CD4-positive, alpha-beta T cell treated with Interleukin-15 for 1 hour (primary cell): ENCODE measurements at places on chromosomes 6 and 20.

GRCh38 chr20:48815537-48815936 is 12.3 kb downstream of the PREX1 start:
- no peak for DNase-seq

DNA sequence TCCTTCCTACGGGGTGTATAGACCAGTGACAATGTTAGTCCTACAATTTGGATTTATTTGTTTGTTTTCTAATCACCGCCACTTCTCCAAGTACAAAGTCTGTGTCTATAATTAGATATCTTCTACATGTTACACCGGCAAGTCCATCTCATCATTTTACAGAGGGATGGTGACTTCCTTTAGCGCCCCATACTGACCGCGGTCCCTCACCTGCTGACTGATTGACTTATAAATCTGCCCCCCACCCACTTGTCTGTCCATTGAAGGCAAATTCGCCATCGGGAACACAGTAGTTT is 8.9 kb upstream of the NR2E1 start:
- no peak for DNase-seq

DNA sequence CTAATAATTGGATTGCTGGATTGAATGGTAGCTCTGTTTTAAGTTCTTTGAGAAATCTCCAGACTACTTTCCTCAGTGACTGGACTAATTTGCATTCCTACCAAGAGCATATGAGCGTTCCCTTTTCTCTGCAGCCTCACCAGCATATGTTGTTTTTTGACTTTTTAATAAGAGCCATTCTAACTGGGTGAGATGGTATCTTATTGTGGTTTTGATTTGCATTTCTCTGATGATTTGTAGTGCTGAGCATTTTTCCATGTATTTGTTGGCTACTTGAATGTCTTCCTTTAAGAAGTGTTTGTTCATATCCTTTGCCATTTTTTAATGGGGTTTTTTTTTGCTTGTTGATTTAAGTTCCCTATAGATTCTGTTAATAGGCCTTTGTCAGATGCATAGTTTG is 94.7 kb upstream of the AHI1 start:
- no peak for DNase-seq

DNA sequence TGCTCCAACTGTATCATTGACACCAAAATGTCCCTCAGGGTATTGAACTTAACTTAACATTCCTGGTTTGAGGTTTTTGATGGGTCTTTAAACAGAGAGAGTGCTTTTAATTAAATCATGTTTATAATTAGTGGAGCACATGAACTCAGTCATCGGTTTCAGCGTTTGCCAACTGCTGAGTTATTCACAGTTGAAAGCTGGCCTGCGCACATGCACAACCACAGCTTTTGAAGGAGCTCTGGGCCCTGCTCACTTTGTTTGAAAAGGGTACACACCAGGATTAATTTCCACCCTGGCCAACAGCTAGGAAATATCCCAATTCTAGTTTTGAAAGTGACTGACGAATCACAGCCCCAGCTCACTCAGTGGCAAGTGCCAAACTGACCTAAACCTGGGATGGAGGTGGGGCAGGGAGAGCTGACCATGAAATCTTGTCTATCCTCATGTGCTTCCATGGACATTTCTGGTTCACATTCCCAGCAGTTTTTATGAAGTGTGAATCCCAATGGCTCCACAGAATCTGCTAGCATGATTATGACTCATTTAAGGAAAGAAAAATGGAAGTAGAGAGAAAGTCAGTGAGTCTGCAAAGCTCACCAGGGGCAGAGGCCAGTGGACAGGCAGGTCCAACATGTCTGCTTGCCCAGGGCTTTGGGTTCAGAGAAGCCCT is 247.8 kb downstream of the FNDC1 start:
- DNase-seq = no peak

GRCh38 chr20:46746956-46747526 is 37.6 kb downstream of the SLC2A10 start:
- DNase-seq = no peak

DNA sequence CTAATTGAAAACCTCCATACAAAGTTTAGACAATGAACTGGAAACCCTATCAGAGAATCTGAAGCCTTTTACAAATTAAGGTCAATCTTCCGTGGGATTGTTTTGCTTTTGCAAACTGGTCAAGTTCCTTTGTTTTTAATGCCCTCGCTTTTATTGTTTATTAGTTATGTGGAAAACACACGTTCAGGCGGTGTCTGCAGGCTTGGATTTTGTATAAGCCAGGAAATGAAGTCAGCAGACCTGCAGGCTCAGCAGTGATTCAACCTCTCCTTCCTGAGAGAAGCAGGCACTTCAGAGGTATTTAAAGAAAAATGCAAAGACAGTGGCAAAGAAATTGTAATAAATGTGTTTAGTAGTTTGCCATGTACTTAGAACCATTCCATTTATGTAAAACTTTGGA is 103.4 kb upstream of the PDE10A start:
- no peak for DNase-seq

DNA sequence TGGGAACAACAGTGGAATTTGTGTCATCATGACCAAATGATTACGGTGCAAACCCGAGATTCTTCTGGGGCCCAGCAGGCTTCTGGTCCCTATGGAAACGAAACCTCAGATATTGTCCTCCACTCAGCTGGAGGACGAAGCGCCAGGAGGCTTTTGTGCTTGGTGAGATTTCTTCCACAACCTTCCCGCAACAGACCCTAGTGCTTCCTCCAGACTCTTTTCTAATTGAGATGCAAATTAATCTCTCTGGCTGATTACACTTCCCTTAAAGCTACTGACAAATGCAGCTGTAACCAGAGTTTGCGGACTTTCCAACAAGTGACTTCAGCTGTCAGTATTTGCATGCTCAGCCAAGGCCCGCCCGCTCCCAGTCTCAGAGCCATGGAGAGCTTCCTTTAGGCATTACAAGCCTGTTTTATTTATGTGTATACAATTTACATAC is 96.0 kb downstream of the INSM1 start:
- DNase-seq = no peak

- peak; percentile 52 for DNase-seq
Measured at GRCh38 chr20:19212821-19213502, 520 bp downstream of the SLC24A3 start.

DNA sequence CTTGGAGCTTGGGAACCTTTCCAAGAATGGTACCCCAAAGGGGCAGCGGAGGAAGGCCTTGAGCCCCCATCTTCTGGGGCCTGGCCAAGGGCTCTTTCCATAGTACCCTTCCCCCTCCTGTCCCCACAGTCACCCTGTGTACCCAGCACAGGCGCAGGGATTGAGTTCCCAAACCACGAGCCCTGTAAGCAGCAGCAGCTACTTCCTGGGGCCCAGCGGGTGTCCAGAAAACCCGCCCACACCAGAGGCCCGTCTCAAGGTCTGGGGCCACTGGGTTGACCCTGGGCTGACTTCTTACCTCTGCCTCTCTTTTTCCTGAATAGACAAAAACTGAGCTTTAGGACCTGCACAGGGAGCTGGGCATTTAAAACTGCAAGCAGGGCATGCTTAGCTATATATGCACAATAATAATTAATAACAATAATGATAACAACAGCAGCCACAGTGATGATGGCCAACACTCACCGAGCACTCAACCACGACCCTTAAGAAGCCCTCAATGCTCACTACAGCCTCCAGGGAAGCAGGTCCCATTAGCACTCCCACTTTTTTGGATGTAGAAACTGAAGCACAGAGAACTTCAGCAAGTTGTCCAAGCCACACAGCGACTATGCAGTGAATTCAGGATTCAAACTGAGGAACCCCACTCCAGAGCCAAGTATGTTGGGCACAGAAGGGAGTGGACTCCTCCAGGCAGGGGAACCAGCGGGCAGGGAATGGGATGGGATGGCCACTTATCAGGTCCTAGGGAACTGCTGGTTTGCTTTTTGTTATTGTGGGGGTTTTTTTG is 14.5 kb downstream of the NOL4L start:
- DNase-seq = no peak

DNA sequence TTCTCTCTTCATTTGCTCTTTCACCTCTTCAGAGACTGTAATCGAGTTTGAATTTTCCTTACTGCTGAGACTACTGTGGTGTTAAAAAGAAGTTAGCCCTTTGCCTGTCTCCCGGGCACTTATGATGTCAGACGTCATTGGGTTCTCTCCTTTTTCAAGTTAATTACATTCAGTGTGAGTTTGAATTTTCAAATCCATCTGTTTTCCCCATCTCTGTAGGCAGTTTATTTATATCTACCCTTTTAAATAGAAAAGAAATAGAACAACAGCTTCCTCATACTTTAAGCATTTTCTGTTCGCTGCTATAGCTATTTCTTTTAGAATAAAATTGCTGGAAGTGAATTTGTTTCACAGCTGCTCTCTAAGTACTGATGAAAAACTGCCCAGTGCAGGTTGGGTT is 81.4 kb downstream of the MCHR2 start:
- no peak for DNase-seq

- no peak for DNase-seq
Measured at GRCh38 chr6:81589465-81590313, 162.8 kb downstream of the TENT5A start.

GRCh38 chr6:6840831-6841291 is 252.3 kb downstream of the LY86 start:
- no peak for DNase-seq

GRCh38 chr6:70957284-70957617 is 391 bp upstream of the B3GAT2 start:
- DNase-seq = no peak

GRCh38 chr6:150176659-150177058 is 33.8 kb downstream of the PPP1R14C start:
- no peak for DNase-seq

DNA sequence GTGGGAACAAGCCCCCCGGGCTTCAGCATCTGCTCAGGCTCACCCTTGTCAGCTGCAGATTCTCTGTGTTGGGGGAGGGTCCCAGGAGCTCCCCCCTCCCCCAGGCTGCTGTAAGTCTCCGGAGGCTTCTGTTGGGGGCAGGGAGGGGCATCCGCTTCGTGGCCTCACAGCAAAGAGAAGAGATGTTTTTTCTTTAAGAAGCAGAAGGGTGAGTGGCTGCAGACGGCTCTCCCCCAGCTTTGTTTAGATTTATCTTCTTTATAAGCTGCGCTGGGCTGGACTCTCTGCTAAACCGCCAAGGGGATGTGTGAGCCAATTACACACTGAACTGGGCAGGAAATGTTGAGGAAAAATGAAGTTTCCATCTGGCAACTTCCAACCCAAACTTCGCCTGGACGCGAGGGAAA is 48.7 kb upstream of the GATA5 start:
- DNase-seq = no peak

- DNase-seq = no peak
Measured at GRCh38 chr6:25057111-25057905, 121.5 kb upstream of the RIPOR2 start.

DNA sequence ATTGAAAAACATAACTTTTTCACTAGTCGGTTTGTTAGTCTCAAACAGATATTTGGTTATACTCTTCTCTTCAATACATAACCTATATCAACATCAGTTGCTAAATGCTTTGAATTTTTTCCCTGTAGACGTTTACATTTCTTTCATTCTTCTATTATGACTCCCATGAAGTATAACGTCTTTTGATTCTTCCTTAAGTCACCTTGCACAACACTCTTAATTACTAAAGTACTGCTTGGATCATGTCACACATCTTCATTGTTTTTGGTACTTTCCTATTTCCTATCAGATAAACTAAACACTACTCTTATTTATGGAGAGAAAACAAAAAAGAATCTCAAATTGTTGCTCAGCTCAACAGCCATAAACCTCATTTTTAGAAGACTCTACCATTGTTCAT is 23.0 kb upstream of the BMP5 start:
- no peak for DNase-seq

GRCh38 chr6:112691289-112691688 is 344.2 kb downstream of the RFPL4B start:
- no peak for DNase-seq

- no peak for DNase-seq
Measured at GRCh38 chr6:159360306-159360705, 191.1 kb downstream of the FNDC1 start.

GRCh38 chr6:166415833-166416347 is 33.1 kb upstream of the MPC1 start:
- no peak for DNase-seq

DNA sequence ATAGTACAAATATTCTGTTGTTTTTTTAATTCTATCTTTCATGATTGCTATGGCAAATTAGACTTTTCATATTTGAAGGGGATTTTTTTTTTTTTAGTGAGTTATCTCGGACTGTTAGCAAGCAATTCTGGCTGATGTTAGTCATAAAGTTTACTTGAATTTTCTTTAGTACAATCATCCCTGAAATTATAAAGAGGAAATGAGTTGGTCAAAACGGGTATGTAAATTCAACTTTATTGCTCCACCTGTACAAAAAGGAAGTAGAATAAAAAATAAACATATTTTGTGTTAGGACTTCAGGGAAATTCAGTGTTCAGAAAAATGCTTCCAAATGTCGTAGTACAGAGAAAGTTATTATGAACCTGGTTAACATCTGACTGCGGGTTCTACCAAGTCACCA is 40.3 kb downstream of the PPP1R14C start:
- DNase-seq = no peak

- DNase-seq = no peak
Measured at GRCh38 chr20:44031781-44032582, 117.3 kb downstream of the TOX2 start.

GRCh38 chr6:98946879-98947410 is 801 bp downstream of the FBXL4 start:
- DNase-seq = peak; percentile 18

DNA sequence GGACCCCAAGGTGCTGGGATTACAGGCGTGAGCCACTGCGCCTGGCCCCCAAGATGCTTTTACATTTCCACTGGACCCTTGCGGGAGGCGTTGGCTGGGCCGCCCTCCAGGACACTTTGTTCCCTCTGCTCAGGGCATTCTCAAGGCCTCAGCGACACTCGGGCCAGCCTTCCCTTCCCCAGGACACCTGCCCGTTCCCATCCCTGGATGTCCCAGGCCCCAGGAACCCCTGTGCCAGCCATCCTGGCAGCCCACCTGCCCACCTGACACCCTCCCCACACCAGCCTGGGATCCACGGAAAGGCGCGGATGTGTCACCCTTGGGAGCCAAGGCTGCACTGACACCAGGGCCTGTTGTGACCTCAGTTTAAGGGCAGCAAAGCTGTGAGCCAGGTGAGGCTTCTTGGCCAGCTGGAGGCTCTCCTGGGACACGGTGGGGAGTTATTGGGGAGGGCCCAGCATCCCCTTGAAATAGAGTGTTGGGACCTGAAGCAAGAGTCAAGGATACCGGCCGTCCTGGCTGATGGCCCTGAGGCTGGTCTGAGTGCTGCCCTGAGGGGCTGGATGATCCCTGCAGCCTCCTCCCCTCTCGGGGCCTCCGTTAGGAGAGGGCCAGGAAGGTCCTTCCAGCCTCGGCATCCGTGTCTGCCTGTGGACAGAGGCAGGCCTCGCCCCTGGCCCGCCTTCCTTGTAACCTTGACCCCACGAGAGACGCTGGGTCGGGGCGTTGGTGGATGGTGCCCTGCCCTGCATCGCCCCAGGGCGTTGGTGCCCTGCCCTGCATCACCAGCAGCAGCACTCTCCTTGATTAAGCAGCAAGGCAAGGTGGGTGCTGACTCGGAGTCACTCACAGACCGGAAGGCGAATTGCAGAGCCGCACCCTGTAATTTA is 84.2 kb upstream of the BHLHE23 start:
- DNase-seq = peak; percentile 11

GRCh38 chr6:26267083-26267589 is 97.9 kb upstream of the BTN3A2 start:
- DNase-seq = no peak

GRCh38 chr20:57425150-57426013 is 34.2 kb downstream of the RBM38 start:
- no peak for DNase-seq

GRCh38 chr6:35296931-35297600 is 552 bp upstream of the DEF6 start:
- no peak for DNase-seq

- no peak for DNase-seq
Measured at GRCh38 chr6:147142684-147143245, 61.5 kb upstream of the STXBP5 start.

GRCh38 chr6:20223141-20223540 is 10.9 kb upstream of the MBOAT1 start:
- DNase-seq = no peak
